Stimulated activated CD4-positive, alpha-beta T cell treated with anti-CD3 and anti-CD28 coated beads, Interleukin-2, amount 100 ng/mL, for 48 hours (primary cell): ENCODE measurements at places on chromosomes 6 and 20.

- no peak for DNase-seq
These were observed 54.2 kb downstream of the DSTN start for GRCh38 chr20:17624070-17624469.

GRCh38 chr20:34736106-34736735, 32.1 kb downstream of the TP53INP2 start:
- no peak for DNase-seq

- no peak for DNase-seq
These were observed 15.2 kb downstream of the DEF6 start for GRCh38 chr6:35312807-35313206.

DNA sequence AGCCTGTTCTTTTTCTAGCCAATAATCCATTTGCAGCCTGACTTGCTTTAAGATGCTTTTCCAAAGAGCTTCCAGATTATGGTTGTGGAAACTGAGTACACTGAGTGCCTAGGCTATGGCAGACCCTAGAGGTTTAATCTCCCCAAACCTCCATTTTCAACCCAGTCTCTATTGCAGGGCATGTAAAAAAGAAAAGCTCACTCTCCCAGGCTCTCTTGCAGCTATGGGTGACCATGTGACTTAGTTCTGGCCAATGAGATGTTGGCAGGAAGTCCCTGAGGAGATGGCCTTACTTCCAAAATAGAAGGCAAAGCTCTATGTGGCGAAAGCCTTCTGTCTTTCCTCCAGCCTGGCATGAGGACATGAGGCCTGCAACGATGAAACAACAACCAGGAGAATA, 3.8 kb downstream of the PDRG1 start:
- DNase-seq, result no peak

- no peak for DNase-seq
These were observed 62.1 kb upstream of the RAB32 start for GRCh38 chr6:146481527-146481926.

DNA sequence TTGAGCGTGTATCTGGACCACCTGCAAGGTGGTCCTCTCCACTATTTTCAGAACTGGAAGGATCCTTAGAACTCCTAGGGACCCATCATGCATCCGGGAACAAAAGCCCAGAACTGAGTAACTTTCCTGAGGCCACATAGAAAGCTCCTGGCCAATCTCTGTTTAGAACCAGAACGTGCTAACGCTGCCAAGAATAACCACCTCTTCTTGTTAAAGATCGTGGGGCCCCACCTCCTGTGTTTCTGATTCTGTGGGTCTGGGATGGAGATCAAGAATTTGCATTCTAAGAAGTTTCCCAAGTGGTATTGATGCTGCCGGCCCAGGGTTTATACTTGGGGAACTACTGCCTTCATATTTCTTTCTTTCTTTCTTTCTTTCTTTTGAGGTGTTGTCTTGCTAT, 13.3 kb downstream of the CD40 start:
- DNase-seq, result no peak

- no peak for DNase-seq
These were observed 162.4 kb downstream of the FRK start for GRCh38 chr6:115898246-115898645.

GRCh38 chr20:45887346-45887715, at the start of gene SPATA25:
Gene SPATA25 (minus strand): TSS chr20:45887622. CDS start chr20:45887590, 32 bp downstream.
- no peak for DNase-seq
